ENCODE measurements at places on chromosomes 6 and 20.

DNA sequence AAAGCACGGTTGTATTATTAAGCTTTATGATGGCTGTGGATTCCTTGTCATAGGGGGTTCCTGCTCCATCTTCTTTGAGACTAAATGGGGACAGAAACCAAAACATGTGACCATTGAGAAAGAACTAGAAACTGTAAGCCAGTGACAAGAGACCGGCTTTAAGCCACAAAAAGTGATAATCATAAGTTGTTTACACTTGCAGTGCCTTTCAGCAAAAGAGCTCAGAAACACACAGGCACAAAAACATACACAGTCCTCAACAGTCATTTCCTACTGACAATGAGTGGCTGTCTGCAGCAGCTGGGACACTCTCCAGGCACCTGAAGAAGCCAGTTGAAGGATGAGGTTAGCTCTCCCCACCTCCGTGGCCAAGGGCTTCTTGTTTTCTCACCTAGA lies 20.0 kb upstream of the UBE2J1 start:
- DNase-seq = no peak

DNA sequence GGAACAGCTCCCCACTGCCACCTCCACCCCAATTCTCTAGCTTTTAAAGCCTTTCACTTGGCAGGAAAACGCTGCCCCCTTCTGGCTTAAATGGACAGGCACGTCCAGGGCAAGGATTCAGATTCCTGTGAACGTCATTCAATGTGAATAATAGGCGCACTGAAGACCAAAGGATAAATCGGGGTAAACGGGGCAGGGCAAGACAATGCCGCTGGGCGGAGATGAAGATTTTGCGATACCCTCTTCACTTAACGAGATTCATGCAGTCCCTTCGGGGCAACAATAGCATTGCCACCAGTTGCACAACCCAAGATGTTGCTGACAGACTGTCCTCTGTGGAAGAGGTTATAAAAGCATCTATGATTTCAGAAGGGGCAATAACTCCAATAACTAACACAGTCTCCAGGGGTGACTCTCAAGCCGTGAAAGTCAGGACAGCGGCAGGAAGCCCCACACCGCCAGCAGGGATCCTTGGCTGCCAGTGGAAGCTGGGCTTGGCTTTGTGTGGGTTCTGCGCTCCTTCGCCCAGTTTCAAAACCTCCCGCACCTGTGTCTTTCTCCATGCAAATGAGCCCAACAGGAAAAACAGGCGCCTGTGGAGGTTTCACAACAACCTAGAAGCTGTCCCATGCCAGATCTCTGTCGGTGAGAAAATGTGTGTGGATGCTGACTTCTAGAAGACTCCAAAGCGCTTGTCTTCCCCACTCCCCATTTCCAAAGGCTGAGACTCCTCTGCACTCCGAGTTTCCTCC lies 291.8 kb downstream of the BMP7 start:
- no peak for DNase-seq

DNA sequence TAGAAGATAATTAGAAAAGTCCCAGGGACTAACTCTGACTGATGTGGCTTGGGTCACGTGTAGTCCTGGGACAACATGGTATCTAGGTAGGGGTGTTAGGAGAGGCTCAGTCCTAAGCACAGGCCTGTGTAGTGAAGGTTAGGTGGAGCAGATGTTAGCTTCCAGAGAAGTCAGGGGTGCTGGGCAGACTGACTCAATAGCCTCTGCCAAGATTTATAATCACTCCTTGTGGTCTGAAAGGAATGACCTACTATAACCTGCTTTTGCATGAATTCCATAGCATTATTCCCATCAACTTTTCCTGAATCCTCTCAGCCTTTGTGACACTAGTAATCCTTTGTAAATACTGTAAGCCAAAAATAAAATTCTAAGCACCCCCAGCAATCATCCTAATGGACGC lies 10.2 kb upstream of the PEX7 start:
- no peak for DNase-seq

GRCh38 chr20:62627901-62628612 lies 14.2 kb upstream of the SLCO4A1 start:
- DNase-seq = no peak

GRCh38 chr20:47296950-47297349 lies 59.5 kb downstream of the ZMYND8 start:
- no peak for DNase-seq

Measured in stimulated activated CD4-positive, alpha-beta T cell treated with anti-CD3 and anti-CD28 coated beads, Interleukin-12 subunit alpha, Interleukin-12 subunit beta, amount 100 ng/mL, for 4 hours (primary cell).